H1 (cell line): ENCODE measurements at places on chromosomes 6 and 20.
A peak's percentile ranks its signal among the peaks of the same experiment; 100 is the strongest.

DNA sequence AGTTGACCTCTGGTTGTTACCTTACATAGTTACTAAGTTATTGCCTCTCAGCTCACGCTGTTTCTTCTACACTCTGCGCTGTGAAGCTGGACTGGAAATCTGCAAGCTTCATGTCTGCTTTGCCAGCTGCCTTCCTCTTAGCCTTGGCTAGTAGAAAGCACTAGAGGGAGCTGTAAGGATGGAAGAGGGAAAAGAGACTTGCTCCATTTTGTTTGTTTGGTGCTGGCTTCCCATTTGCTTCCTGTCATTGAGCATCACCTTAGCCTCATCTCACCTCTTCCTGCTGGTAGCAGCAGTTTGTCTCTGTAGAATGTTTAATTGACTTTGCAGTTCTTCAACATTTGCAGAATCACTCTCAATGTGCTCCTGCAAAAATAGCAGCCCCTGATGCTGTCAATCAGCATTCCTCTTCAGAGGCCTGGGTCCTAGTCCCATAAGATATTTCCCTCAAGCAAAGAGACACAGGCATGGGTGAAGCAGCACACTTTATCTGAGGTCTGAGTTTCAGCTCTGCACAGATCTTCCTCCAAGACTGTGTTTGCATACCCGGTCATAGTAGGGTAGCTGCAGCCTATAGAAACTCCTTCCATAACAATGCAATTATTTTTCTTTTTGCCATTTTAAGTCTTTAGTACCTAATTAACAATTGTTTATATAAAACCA lies 302.2 kb upstream of the EPHA7 start:
- peak; percentile 52 for DNase-seq

DNA sequence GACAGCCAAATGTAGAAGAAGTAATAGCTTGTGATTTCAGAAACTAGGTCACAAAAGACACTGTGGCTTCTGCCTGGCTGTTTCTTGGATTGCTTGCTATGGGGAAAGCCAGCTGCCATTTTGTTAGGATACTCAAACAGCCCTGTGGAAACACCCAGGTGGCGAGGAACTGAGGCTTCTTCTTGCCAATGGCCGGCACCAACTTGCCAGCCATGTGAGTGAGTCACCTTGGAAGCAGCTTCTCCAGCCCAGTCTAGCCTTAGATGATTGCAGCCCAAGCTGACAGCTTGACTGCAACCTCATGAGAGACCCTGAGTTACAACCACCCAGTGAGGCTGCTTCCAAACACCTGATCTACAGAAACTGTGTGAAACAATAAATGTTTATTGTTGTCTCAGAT lies 11.9 kb upstream of the KIAA1755 start:
- DNase-seq = no peak

DNA sequence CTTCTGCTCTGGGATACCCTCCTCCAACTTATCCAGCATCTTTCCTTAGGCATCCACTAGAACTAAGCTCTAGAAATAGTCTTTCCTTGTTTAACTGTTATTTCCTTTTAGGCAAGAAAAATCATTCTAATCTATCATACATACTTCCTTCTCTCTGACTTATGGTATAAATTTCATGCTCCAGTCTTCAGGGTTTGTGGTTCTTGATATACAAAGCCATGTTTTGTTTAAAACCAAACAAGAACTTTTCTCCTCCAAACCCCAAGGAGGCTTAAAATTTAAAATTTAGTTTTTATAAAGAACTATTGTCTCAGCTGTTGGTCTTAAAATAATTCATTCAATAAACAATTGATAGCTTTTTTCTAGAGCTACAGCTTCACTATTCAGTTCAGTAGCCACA lies 77.2 kb downstream of the CD164 start:
- no peak for DNase-seq

GRCh38 chr6:27136978-27137814 lies 110.3 kb upstream of the PRSS16 start:
- no peak for DNase-seq

GRCh38 chr20:64036346-64037198 lies 590 bp downstream of the C20orf204 start:
- DNase-seq = no peak

GRCh38 chr6:7750197-7750596 lies 24.3 kb downstream of the BMP6 start:
- DNase-seq = no peak

GRCh38 chr20:19067986-19068385 lies 144.5 kb upstream of the SLC24A3 start:
- no peak for DNase-seq

- DNase-seq = no peak
These were observed 133.4 kb upstream of the FUT9 start for GRCh38 chr6:95882371-95882770.

- DNase-seq = no peak
These were observed 43.8 kb upstream of the EIF2S2 start for GRCh38 chr20:34155836-34156235.

DNA sequence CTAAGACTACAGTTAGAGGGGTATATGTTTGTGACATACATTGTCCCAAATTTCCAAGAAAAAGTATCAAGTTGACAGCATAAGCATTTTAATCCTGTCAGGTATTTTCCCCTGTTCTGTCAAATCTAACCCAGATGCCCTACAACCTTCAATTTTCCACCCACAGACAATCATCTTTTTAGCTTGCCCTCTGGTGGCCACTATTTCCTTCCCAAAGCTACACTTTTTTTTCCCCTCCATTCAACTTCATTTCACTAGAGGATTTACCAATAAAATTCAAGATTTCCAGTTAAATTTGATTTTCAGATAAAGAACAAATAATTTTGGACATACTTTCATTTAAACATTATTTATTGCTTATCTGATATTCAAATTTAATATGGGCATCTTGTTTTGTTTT lies 286.6 kb downstream of the TENT5A start:
- no peak for DNase-seq

GRCh38 chr20:13277663-13278295 lies 56.7 kb downstream of the ISM1 start:
- no peak for DNase-seq

DNA sequence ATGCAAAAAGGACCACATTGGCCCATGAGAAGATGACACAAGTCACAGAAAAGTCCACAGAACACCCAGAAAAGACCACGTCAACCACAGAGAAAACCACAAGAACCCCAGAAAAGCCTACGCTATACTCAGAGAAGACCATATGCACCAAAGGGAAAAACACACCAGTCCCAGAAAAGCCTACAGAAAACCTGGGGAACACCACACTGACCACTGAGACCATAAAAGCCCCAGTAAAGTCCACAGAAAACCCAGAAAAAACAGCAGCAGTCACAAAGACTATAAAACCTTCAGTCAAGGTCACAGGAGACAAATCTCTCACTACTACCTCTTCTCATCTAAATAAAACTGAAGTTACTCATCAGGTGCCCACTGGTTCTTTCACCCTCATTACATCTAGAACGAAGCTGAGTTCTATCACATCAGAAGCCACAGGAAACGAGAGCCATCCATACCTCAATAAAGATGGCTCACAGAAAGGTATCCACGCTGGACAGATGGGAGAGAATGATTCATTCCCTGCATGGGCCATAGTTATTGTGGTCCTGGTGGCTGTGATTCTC lies 11.2 kb downstream of the MUCL3 start:
- no peak for DNase-seq

GRCh38 chr6:37763413-37763812 lies 56.1 kb upstream of the ZFAND3 start:
- DNase-seq = no peak

DNA sequence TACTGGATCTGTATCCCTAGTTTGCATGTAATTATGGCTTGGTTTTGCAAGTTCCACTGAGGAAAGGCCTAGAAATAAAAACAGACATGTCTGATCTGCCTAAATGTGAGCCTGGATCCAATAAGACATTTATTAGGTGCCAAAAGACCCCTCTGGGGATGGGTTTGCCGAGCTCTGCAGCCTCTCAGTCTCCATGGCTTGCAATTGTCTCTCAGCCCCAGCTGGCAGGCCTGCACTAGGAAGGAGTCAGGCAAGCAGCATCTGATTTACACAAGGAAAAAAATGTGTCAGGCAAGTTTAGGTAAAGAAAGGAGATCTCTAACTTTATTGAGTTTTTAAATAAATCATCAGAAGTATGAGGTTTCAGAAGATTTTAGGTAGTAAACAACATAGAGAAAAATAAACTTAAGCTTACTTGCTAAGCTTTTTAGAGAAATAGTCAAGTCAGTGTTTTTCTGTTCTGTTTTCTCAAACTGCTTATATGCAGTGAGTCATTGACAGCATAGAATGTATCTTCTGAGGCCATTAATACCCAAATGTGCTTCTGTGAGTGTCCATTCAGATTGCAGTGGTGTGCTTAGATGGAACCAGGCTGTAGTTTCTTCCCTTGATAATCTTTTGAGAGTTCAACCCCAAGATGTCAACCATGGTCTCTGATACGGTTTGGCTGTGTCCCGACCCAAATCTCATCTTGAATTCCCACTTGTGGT lies 121.0 kb downstream of the FHL5 start:
- no peak for DNase-seq

DNA sequence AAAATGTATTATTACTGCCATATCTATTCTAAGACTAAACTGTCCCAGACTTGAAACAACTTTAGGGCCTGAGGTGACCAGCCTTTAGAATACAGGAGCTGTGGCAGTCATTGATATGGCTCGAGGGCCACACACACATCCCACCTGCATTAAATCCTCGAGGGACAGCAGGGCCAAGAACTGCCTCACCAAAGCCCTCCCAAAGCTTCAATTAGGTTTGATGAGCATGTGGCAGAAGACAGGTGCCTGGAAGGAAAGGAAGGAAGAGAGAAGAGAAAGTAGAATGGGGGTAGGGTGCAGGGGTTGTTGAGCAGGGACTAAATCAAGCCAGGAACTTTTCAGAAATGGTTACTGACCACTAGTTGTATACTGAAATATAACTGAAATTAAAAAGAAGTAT lies 115.0 kb downstream of the PDSS2 start:
- no peak for DNase-seq

GRCh38 chr6:47105469-47106178 lies 63.5 kb upstream of the ADGRF1 start:
- peak; percentile 46 for DNase-seq

DNA sequence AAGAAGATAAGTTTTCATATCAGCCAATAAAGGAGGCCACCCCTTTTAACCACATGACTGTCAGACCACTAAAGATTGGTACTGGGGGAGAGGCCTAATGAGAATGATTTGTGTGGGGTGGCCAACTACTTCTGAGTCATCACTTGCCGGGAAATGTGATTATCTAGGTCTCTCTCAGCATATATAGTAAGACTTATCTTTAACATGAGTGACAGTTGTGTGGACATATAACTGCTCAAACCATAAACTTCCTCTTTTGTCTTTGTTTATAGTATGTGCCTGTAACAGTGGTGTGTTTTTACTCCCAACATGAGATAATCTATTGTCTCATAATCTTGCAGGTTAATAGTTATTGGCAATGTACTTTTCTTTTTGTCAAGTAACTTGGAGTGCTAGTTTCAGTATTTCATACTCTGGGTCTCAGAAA lies 312.4 kb downstream of the CDKAL1 start:
- no peak for DNase-seq

DNA sequence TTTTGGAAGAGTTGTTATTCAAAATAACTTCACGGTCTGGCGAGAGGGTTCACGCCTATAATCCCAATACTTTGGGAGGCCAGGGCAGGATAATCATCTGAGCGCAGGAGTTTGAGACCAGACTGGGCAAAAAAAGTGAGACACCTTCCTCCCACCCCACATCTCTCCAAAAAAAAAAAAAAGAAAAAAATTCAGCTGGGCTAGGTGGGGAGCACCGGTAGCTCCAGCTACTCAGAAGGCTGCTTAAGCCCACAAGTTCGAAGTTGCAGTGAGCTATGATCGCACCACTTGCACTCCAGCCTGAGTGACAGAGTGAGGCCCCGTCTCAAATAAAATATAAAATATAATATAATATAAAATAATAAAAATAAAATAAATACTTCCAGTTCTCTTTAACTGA lies 10.4 kb downstream of the OR2B2 start:
- DNase-seq = no peak

DNA sequence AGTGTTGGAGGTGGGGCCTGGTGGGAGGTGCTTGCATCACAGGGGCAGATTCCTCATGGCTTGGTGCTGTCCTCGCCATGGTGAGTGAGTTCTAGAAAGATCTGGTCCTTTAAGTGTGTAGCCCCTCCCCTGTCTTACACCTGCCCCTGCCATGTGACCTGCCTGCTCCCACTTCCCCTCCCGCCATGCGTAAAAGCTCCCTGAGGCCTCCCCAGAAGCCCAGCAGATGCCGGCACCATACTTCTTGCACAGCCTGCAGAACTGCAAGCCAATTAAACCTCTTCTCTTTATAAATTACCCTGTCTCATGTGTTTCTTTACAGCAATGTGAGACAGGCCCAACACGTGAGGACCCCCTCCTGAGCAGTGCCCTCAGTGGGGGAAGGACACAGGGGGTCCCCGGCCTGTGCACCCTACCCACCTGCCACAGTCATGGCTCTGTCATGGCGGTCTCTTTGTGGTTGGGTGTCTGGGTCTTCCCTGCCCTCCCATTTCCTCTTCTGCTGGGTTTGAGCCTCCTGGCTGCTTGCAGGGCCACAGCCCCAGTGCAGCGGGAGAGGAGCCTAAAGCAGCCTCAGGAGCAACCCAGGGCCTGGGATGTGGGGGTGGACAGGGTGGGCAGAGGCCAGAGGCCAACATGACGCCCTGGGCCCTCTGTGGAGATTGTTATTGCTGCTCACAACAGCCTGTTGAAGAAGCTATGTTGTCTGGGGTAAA lies 87.2 kb upstream of the QKI start:
- no peak for DNase-seq

- DNase-seq = no peak
These were observed 7.0 kb downstream of the DYNLRB1 start for GRCh38 chr20:34522969-34523871.

- DNase-seq = no peak
These were observed 312.4 kb downstream of the PHF3 start for GRCh38 chr6:63947792-63948529.

DNA sequence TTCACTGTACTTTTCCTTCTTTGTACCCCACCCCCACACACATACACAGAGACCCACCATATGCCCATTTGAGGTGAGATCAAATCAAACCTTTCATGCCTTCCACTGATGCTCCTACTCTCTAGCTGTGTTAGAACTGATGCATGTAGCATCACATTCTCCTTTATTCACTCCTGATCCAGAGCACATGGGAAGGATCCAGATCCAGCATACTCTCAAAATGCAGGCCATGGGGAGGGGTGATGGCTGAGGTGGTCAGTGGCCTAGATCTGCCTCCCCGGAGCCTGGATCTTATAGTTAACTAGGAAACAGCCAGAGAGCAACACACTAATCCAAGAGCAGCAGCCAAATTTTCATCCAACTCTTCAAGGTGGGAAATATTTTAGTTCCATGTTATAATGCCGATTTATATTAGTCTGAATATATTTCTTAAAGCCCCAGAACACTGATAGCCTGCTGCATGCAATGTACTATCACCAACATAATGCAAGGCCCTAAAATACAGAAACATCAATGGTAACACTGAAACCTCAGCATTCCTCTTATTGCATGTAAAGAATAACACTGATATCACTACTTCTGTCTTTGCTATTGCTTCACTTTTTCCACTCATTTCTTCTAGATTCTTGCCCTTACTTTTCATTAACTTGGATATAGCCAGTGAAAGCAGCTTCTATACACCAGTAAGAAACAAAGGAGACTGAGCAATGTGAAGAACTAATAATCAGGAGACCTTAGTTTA lies 126.8 kb upstream of the BEND6 start:
- DNase-seq = no peak

- DNase-seq = no peak
These were observed 28.9 kb downstream of the VEGFA start for GRCh38 chr6:43798688-43799444.

GRCh38 chr6:38846844-38847243 lies 131.7 kb downstream of the DNAH8 start:
- DNase-seq = no peak
